ENCODE measurements at places on chromosomes 11 and 22. TPM values are rescaled to one million over a fixed set of nuclear protein-coding genes. Genes with fewer than 3 reads are reported as not detected.

The DGCR6L gene
- 28.7 TPM for total RNA-seq

The OR2AG1 gene
- not detected for total RNA-seq

The NCR3LG1 gene
- total RNA-seq: 0.69 TPM

The FAT3 gene
- not detected for total RNA-seq

The TTC17 gene
- 102 TPM for total RNA-seq

- DNase-seq: no peak
Observed at GRCh38 chr22:39925273-39925672, 24.4 kb downstream of the GRAP2 start.

GRCh38 chr11:73453562-73453961 is 77.4 kb downstream of the RELT start:
- DNase-seq: no peak

DNA sequence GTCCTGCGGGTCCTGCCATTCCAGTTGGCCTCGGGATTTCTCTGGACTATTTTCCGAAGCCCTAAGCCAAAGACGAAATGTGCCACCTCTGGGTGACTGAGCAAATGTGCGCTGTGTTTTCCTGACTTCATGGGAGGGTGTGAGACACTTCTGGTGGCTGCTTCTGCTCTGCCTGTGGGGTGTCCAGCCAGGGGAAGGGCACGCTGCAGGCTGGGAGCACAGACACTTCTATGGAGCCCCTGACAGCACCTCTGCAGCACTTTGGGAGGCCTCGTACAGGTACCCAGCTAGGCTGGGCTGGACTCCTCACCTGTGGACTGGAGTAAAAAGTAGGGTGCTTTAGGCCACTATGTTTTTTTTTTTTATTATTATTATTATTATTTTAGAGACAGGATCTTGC is 17.7 kb downstream of the TANGO2 start:
- DNase-seq: no peak

- DNase-seq: no peak
Observed at GRCh38 chr11:116829525-116830183, at the start of gene APOC3. Gene APOC3, plus strand, starts transcription at chr11:116829907. Its CDS starts 676 bp downstream, at chr11:116830583.

- DNase-seq: no peak
Observed at GRCh38 chr11:117449111-117449693, 121.5 kb downstream of the CEP164 start.

GRCh38 chr11:10770626-10771254 is 19.7 kb downstream of the CTR9 start:
- DNase-seq: no peak

DNA sequence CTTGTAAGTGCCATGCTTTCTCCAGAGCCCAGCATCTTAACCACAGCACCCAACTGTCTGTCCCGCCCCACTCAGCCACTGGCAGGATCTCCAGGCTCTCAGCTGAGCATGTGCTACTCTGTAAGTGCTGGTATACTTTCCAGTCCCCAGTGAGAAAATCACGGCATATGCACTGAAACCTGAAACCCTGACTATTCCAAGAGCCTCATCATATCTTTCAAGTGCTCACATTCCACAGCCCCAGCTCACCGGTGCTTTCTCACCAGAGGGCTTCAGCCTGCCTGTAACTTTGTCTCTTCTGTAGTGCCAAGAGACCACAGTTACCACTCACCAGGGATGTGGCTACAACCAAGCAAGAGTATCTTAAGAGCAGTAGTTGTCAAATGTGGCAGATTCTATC is 24.4 kb upstream of the PAMR1 start:
- DNase-seq: no peak

- no peak for DNase-seq
Observed at GRCh38 chr22:42439021-42439567, 6.9 kb upstream of the NFAM1 start.

DNA sequence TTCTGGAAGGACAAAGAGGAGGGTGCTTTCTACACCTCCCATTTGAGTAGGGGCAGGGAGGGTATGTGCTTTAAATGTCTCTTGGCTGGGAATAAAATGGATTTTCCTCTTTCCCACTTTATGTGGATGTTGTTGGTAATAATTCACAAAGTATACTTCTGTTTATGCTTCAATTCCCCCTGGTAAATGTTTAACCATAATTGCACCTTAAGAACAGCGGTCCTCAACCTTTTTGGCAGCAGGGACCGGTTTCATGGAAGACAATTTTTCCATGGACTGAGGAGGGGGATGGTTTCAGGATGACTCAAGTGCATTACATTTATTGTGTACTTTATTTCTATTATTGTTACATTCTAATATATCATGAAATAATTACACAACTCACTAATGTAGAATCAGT is 4.0 kb upstream of the TP53AIP1 start:
- no peak for DNase-seq

DNA sequence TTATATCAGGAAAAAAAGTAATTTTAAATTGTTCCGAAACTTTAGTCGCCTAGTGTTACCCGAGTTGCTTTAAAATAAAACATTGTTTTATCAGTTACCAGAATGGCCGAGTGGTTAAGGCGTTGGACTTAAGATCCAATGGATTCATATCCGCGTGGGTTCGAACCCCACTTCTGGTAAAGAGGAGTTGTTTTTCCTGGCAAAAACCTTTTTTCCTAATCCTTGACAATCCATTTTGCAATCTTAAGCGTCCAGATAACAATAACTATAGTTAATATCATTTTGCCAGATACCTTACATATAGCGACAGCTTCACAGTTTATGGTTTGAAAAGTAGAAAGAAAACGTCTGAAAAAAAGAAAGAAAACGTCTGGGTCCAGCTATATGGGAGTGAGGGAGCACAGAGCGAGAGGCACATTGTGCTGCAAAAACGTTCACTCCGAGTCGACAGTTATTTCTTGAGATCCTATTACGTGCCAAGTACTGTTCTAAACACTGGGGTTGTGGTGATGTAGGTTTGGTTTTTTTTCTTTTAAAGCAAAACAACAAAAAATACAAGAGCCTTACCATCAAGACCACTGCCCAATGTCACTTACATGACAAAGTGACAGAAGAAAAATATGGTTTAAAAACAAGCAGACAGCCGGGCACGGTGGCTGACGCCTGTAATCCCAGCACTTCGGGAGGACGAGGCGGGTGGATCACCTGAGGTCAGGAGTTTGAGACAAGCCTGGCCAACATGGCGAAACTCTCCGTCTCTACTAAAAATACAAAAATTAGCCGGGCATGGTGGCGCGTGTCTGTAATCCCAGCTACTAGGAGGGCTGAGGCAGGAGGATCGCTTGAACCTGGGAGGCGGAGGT is 40.6 kb downstream of the OR4D9 start:
- DNase-seq: no peak

GRCh38 chr11:12868315-12869073 is 140.6 kb upstream of the RASSF10 start:
- DNase-seq: no peak

GRCh38 chr11:76589477-76589876 is 81.1 kb downstream of the LRRC32 start:
- DNase-seq: no peak

All from CD4-positive, CD25-positive, alpha-beta regulatory T cell (primary cell).